ENCODE measurements at places on chromosomes 12 and 14. TPM values are rescaled to one million over a fixed set of nuclear protein-coding genes. Genes with fewer than 3 reads are reported as not detected.

- H3K4me3 ChIP-seq = no peak overlapping the region
- no peaks in the 10 kb centered on the region for H3K4me1 ChIP-seq
- H3K27me3 ChIP-seq = no peaks in the 10 kb centered on the region
These were observed 25.3 kb upstream of the FLVCR2 start for GRCh38 chr14:75553157-75553556.

GRCh38 chr14:22558221-22558913, 30.7 kb downstream of the DAD1 start:
- H3K27me3 ChIP-seq = no peaks in the 10 kb centered on the region
- H3K36me3 ChIP-seq = no peaks in the 10 kb centered on the region
- DNase-seq = peak; percentile 61

GRCh38 chr12:113875691-113876090, 90.4 kb downstream of the RBM19 start:
- H3K27ac ChIP-seq = no peak overlapping the region
- H3K4me1 ChIP-seq = no peaks in the 10 kb centered on the region
- no peak overlapping the region for H3K4me3 ChIP-seq
- no peaks in the 10 kb centered on the region for H3K36me3 ChIP-seq
- H3K27me3 ChIP-seq = no peaks in the 10 kb centered on the region

DNA sequence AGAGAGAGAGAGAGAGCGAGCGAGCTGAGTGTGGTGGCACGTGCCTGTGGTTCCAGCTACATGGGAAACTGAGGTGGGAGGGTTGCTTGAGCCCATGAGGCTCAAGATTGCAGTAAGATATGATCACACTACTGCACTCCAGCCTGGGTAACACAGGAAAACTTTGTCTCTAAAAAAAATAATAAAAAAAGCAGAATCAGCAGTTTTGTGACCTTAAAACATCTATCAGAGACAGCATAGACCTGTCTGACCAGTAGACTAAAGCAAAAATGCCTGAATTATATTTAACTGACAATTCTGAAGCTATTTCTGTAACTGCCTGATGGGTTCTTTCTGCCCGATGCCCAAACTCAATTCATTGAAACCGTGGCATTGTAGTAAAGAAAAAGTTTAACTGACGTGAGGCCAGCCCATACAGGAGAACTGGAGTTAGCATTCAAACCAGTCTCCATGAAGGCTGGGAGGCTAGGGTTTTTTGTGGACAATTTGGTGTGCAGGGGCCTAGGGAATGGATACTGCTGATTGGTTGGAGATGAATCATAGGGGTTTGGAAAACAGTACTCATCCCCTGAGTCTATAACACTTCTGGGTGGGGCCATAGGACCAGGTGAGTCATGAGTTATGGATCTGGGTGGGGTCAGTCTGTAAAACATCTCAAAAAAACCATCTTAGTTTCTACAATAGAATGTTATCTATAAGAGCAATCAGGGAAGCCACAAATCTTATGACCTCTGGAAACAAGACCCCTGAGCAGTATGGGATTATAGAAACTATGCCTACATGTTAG, 8.0 kb upstream of the RASSF8 start:
- no peak overlapping the region for H3K4me3 ChIP-seq
- no peaks in the 10 kb centered on the region for H3K36me3 ChIP-seq
- no peak overlapping the region for H3K27ac ChIP-seq
- DNase-seq = no peak

- H3K27ac ChIP-seq = no peak overlapping the region
- H3K36me3 ChIP-seq = no peaks in the 10 kb centered on the region
- DNase-seq = no peak
These were observed 39.3 kb downstream of the BBS10 start for GRCh38 chr12:76308866-76309265.

DNA sequence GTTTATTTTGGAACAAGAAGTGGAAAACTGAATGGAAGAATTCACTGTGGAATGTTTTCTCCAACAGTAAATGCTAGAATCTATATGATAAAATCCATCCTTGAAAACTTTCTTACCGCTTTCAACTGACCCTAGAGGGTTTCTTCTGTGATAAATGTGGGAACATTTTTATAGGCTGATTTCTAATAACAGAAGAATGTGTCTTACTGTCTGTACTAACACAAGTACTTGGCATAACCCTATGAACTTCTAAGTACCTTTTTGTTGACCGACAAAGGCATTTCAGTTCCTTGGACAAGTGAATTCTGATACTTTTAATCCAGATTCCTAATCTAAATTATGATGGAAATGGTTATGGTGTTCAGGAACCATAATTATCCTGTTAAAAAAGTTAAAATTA, 1109.7 kb upstream of the FLRT2 start:
- DNase-seq = no peak
- no peak overlapping the region for H3K27ac ChIP-seq
- no peaks in the 10 kb centered on the region for H3K4me1 ChIP-seq
- H3K36me3 ChIP-seq = no peaks in the 10 kb centered on the region
- H3K27me3 ChIP-seq = no peaks in the 10 kb centered on the region
- H3K4me3 ChIP-seq = no peak overlapping the region

DNA sequence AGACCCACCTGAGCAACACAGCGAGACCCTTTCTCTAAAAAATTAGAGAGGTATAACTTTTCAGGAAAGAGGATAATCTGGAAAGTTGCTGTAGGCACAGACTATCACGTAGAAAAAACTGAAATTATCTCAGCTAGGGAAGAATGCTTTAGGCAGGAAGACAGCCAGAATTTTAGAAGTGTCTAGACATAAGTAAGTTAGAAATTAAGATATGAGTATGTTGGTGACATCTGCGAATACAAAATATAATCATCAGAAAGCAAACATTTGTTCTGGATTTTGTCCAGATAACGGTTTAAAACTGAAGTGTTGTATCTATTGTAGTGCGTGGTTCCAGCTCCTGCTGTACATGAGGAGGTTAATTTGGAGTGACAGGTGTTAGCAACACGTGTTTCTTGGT, 123.2 kb downstream of the FBXL14 start:
- no peak overlapping the region for H3K4me3 ChIP-seq
- peaks cover 18% of the 10 kb centered on the region for H3K4me1 ChIP-seq
- DNase-seq = no peak
- H3K27me3 ChIP-seq = no peaks in the 10 kb centered on the region

GRCh38 chr14:32397861-32398640, 69.0 kb downstream of the AKAP6 start:
- H3K4me3 ChIP-seq = no peak overlapping the region
- no peak for DNase-seq
- no peaks in the 10 kb centered on the region for H3K36me3 ChIP-seq

DNA sequence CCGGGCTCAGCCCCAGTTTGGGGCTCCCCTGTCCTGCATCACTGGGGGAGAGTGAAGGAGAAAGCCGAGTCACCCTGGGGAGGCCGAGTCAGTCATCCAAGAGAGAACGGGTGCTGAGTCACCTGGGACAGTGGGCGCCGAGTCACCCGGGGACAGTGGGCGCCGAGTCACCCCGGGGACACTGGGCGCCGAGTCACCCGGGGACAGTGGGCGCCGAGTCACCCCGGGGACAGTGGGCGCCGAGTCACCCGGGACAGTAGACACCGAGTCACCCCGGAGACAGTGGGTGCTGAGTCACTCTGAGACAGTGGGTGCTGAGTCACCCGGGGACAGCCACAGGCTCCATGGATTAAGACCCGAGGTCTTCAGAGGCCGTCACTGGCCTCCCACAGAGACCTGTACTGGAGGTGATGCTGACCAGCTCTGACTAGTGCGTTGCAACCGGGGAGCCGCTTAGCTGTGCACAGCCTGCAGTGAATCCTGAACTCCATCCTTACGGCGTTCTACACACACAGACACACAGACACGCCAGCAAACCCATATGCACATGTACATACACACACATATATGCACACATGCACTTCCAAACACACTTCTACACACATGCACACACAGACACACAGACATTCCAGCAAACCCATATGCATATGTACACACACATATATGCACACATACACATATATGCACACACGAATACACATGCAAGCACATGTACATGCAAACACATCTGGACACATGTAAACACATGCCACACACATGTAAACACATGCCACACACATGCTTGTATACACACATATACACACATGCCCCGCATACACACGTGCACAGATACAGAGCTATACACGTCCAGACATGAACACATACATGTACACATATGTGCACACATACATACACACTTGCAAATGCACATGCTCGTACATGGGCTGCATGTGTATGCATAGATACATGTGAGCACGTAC, 64.9 kb upstream of the GALNT9 start:
- no peak overlapping the region for H3K27ac ChIP-seq
- H3K4me3 ChIP-seq = no peak overlapping the region
- no peaks in the 10 kb centered on the region for H3K36me3 ChIP-seq

DNA sequence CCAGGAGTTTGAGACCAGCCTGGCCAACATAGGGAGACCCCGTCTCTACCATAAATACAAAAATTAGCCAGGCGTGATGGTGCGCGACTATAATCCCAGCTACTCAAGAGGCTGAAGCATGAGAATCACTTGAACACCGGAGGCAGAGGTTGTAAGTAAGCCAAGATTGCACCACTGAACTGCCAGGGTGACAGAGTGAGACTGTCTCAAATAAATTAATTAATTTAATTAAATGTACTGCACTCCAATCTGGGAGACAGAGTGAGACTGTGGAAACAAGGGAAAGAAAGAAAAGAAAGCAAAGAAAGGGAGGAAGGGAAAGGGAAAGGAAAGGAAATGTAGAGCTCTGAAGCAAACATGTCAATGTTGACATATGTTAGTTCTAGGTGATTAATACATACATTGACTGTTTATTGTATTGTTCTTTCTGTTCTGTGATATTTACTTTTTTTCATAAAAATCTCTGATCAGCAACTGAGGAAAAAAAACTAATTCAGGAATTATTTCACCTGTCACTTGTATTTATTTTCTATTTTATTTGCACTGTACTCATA, 99.6 kb downstream of the DENND5B start:
- no peak for DNase-seq
- no peak overlapping the region for H3K27ac ChIP-seq
- H3K36me3 ChIP-seq = no peaks in the 10 kb centered on the region

GRCh38 chr12:57124261-57124877, 3.9 kb upstream of the LRP1 start:
- H3K4me1 ChIP-seq = peaks cover 23% of the 10 kb centered on the region
- no peak overlapping the region for H3K4me3 ChIP-seq
- H3K36me3 ChIP-seq = no peaks in the 10 kb centered on the region
- peak; percentile 61 for DNase-seq

DNA sequence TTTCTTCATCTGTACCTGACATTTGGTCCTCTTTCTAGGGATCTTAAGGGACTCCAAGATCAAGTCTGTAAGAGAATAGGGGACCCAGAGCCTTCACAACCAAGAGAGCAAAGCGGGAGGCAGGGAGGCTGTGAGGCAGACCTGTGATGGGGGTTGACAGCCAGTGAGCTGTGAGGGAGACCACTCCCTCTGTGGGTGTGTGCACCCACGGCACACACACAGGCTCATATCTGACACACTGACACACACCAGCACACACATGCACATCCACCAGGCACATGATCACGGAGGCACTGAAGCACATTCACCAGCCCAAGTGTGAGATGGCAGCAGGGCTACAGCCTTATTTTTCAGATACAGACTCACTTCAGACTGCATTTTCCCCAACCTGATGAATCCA, 55.2 kb downstream of the SPTB start:
- no peak for DNase-seq
- no peaks in the 10 kb centered on the region for H3K36me3 ChIP-seq
- H3K27ac ChIP-seq = no peak overlapping the region
- H3K27me3 ChIP-seq = peaks cover 3% of the 10 kb centered on the region
- H3K4me1 ChIP-seq = peaks cover 7% of the 10 kb centered on the region

- DNase-seq = peak; percentile 23
- peaks cover 2% of the 10 kb centered on the region for H3K27me3 ChIP-seq
- no peaks in the 10 kb centered on the region for H3K36me3 ChIP-seq
- no peak overlapping the region for H3K4me3 ChIP-seq
- peak overlapping the region; percentile 91 for H3K27ac ChIP-seq
These were observed 5.0 kb upstream of the MIA2 start for GRCh38 chr14:39228509-39229221.

GRCh38 chr12:1130164-1130563, 139.1 kb downstream of the ERC1 start:
- H3K27ac ChIP-seq = no peak overlapping the region
- H3K36me3 ChIP-seq = no peaks in the 10 kb centered on the region
- H3K4me3 ChIP-seq = no peak overlapping the region

DNA sequence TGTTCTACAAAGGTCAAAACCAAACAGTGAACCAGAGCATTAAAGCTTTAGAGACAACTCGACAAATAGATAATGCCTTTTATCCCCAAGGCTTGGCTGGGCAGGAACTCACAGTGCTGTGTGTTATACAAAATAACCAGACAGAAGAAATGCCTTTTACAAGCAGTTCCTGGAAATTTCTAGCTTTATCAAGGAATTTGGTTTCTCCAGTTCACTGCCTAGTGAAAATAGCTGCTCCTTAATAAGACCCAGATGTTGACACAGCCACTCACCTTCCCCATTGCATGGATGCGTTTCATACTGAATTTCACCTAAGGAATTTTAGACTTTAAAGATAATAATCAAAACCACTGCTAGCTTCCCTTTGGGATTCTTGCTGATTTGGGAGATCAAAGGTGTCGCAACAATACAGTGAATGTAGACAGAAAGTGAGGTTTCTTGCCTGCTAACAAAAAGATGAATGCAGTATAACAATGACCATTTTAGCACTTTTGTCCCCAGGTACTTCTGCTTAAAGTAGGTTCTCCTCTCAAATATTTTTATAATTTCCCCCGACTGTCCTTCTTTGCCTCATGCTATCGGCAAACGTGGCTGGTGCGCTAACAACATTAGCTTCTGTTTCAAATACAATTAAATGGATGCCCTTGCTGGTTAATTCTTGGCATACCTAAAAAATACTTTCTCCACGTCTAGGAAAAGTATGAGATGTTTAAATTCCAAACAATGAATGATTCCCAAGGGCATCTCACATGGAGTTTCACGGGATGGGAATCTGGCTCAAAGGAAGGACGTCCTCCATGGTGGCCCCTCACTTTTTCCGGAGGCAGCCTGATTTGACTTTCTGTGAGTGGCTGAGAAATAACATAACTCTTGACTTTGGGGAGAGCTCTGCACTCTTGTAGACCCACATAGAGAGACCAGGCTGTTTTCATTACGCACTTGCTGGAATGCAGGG, 162.4 kb downstream of the C12orf75 start:
- H3K27me3 ChIP-seq = no peaks in the 10 kb centered on the region
- no peak overlapping the region for H3K4me3 ChIP-seq
- no peaks in the 10 kb centered on the region for H3K36me3 ChIP-seq
- DNase-seq = no peak
- no peak overlapping the region for H3K27ac ChIP-seq

- H3K4me3 ChIP-seq = no peak overlapping the region
- no peak overlapping the region for H3K27ac ChIP-seq
- H3K4me1 ChIP-seq = no peaks in the 10 kb centered on the region
- DNase-seq = no peak
- H3K27me3 ChIP-seq = no peaks in the 10 kb centered on the region
- H3K36me3 ChIP-seq = no peaks in the 10 kb centered on the region
These were observed 40.9 kb upstream of the VASH1 start for GRCh38 chr14:76720382-76720813.

- no peaks in the 10 kb centered on the region for H3K36me3 ChIP-seq
- no peak overlapping the region for H3K27ac ChIP-seq
- no peaks in the 10 kb centered on the region for H3K27me3 ChIP-seq
- H3K4me1 ChIP-seq = no peaks in the 10 kb centered on the region
- H3K4me3 ChIP-seq = no peak overlapping the region
These were observed 41.8 kb upstream of the PTPRR start for GRCh38 chr12:70962226-70962794.

- H3K27me3 ChIP-seq = no peaks in the 10 kb centered on the region
- H3K36me3 ChIP-seq = no peaks in the 10 kb centered on the region
- H3K27ac ChIP-seq = no peak overlapping the region
- no peak overlapping the region for H3K4me3 ChIP-seq
- no peak for DNase-seq
These were observed 8.9 kb upstream of the IFNG-AS1 start for GRCh38 chr12:67980391-67980790.

The MYO1H gene
- total RNA-seq = not detected

The SIX6 gene
- total RNA-seq = not detected

The KRT75 gene
- total RNA-seq = not detected

The ZNF10 gene
- 12.9 TPM for total RNA-seq

The SMCO2 gene
- not detected for total RNA-seq

Data from natural killer cell (primary cell).